ENCODE measurements at places on chromosomes 13 and 19.
A peak's percentile ranks its signal among the peaks of the same experiment; 100 is the strongest.

GRCh38 chr19:5395556-5395955 is 54.9 kb upstream of the PTPRS start:
- DNase-seq, result no peak

DNA sequence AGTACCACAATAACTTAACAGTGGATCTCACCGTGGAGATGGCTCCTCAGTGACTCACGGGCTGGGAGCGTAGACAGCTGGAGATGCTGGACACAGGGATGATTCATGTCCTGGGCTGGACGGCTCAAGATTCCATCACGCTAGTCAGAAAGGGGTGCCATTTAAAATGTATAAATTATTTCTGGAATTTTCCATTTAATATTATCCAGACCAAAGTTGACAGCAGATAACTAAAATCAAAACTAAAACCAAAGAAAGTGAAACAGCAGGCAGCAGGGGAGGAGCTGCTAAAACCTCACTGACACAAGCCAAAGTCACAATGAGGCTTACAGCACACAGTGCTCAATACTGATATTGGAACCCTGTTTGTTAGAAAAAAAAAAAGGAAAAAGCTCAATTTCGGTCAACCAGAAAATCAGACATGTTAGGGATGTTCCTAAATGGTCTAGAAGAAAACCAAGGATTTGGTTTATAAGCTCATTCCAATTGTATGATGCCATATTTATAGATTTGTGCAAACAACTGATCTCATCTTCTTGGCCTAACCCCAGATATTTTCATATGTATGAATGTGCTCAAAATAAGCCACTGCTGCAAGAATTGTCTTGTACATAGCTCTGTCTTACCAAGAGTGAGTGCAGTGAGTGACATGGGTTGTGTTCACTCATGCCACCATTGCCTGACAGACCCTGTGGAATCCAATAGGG is 111.8 kb downstream of the SACS start:
- peak; percentile 17 for DNase-seq

DNA sequence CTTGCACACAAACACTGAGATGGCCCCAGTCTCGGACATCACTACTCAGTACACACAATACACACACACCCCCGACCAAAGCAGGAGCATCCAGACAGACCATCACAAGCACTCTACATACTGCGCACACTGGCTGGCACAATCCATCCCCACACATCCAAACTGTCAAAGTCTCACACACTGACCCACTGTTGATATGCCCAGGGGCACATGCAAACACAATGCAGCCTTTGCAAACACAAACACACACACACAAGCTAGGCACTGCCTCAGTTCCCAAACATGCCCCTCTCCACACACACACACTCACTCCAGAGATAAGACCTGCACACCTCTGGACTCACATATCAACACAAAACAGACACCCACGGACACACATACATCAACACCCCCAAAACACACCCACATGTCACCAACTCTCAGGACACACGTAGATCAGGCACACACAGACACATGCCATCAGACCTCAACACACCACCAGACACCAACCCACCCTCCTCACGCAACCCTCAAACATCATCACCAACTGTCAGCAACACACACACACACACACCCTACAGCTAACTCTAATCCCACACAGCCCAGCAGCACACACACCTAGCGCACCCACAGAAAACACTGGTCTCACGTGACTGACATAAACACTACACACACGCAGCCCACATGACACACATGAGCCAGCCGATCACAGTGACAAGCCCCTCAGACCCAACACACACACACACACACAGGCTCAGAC is 1.9 kb downstream of the BBC3 start:
- DNase-seq, result no peak

GRCh38 chr19:47760632-47760999 is 15.3 kb downstream of the NOP53 start:
- no peak for DNase-seq

- DNase-seq, result no peak
Measured at GRCh38 chr13:22740264-22740663, 440.5 kb upstream of the SGCG start.

GRCh38 chr19:18428787-18429674 is 8.9 kb downstream of the ISYNA1 start:
- peak; percentile 91 for DNase-seq

GRCh38 chr13:40190641-40191100 is 475.8 kb downstream of the FOXO1 start:
- peak; percentile 85 for DNase-seq

Data from mucosa of descending colon (tissue), 3 donors.